ENCODE measurements at places on chromosomes 1 and 21. TPM values are rescaled to one million over a fixed set of nuclear protein-coding genes. Genes with fewer than 3 reads are reported as not detected.

FCRLA gene
- total RNA-seq, result not detected

KCNJ9 gene
- total RNA-seq, result not detected

ATP1A4 gene
- not detected for total RNA-seq

INAVA gene
- total RNA-seq, result 39.4 TPM

SPRR5 gene
- not detected for total RNA-seq

KRTAP12-2 gene
- total RNA-seq, result not detected

NCDN gene
- 17.1 TPM for total RNA-seq

ARHGAP30 gene
- 0.14 TPM for total RNA-seq

ADAMTS4 gene
- total RNA-seq, result not detected

MINDY1 gene
- 3.3 TPM for total RNA-seq

Data from A549 treated with CORT108297 at 1 μM for 4 hours (cell line).